Epithelial cell of alveolus of lung (primary cell): ENCODE measurements at places on chromosomes 6 and 20. TPM values are rescaled to one million over a fixed set of nuclear protein-coding genes. Genes with fewer than 3 reads are reported as not detected.

Gene OPRL1
- total RNA-seq = 1.2 and 1.4 TPM in 2 replicates

Gene ECT2L
- total RNA-seq = not detected in 2 replicates

Gene FANCE
- total RNA-seq = 4.6 and 9.4 TPM in 2 replicates

Gene RAMACL
- total RNA-seq = 0.26 and 0.96 TPM in 2 replicates

Gene LKAAEAR1
- total RNA-seq = not detected in 2 replicates

Gene TBP
- total RNA-seq = 12.2 and 15.5 TPM in 2 replicates

Gene OPRM1
- total RNA-seq = not detected in 2 replicates

Gene BPI
- 0.13 and 3.2 TPM in 2 replicates for total RNA-seq

Gene PDYN
- not detected in 2 replicates for total RNA-seq

Gene TUBB2B
- total RNA-seq = 2.3 and 19.0 TPM in 2 replicates

Gene CYP39A1
- total RNA-seq = 1.9 and 3.4 TPM in 2 replicates
